Chondrocyte (in vitro differentiated cells): ENCODE measurements at places on chromosomes 5 and 9. TPM values are rescaled to one million over a fixed set of nuclear protein-coding genes. Genes with fewer than 3 reads are reported as not detected.

- DNase-seq = no peak
Observed at GRCh38 chr9:124357721-124358361, 57.4 kb downstream of the PSMB7 start.

DNA sequence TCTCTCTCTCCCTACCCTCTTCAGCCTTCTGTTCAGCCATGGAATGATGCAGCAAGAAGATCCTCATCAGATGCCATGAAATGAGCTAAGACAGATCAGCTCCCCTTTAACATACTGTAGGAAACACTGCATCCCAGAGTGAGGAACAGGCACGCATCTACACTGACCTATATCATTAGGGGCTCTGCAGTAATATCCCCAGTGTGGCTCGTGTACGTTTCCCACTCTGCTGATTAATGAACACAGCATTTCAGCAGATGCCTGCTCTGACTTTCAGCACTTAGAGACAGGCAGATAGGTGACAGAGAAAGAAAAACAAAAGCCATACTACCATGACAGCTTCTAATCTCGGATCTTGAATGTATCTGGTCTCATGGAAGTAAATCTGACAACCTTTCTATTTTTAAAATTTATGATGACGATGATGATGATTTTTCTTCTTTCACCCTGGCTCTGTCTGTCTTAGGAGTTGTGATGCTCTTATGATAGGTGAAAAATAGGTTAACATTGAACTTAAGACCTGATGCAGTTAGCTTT, 750.3 kb downstream of the CDH12 start:
- no peak for DNase-seq

- DNase-seq = no peak
Observed at GRCh38 chr5:5372930-5373329, 49.5 kb upstream of the ICE1 start.

DNA sequence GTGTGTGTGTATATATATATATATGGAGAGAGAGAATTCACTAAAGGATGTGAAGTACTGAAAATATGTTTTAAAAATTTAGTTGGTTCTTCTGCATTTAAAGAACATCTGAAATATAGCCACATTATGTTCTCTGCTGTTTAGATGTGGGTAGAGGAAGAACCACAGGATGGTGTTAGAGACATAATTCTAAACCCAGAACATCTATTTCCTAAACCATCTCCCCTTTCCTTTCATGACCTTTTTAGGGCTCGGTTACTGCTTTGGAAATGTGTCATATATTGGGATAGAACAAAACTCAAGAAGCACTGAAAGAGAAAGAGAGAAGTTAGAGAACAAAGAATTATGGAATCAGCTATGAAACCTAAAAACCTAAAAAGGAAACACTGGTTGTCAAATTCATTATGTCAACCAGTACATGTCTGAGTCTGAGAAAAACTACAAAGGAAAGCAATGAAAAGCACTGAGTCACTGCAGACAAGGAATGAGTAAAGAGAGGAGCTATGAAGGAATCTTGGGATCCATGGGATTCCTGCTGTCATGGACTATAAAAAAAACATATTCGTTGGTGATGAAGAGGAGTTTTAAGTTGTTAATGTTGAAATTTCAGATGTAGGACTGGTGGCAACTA, 28.4 kb downstream of the SLC12A2 start:
- no peak for DNase-seq

DNA sequence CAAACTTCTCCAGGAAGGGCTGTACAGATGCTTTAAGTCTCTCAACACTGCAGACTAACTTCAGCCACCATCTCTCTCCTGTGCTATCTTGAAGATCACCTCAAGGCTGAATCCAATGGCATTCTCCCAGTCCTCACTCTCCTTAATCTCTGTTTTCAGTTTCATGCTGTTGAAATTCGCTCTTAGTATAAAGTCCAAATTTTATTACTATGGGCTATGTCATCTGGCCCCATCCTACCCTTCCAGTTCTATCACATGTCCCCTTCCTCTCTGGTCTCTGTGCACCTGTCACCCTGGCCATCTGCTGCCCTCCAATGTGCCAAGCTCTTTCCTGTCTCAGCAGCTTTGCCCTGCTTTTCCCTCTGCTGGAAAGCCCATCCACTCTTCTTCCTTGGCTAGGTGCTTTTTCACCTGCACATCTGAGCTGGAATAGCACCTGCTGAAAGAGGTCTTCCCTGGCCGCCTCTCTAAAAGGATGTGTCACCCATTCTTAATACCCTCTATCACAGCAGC, 284.7 kb upstream of the MAP3K1 start:
- DNase-seq = no peak

GIN1 gene
- 3.3 to 5.5 TPM (median 4.5 TPM) in 3 replicates for total RNA-seq

SLC4A9 gene
- not detected in 3 replicates for total RNA-seq

IL17B gene
- total RNA-seq = 1.1 to 4.6 TPM (median 3.4 TPM) in 3 replicates

DNAI1 gene
- total RNA-seq = 0.25 TPM in 1 of 3 replicates, not detected in the others

IL13 gene
- not detected in 3 replicates for total RNA-seq
